Epithelial cell of proximal tubule (primary cell): ENCODE measurements at places on chromosomes 1 and 21.

- no peak for DNase-seq
Observed at GRCh38 chr21:45856906-45857305, 124.7 kb upstream of the COL6A1 start.

DNA sequence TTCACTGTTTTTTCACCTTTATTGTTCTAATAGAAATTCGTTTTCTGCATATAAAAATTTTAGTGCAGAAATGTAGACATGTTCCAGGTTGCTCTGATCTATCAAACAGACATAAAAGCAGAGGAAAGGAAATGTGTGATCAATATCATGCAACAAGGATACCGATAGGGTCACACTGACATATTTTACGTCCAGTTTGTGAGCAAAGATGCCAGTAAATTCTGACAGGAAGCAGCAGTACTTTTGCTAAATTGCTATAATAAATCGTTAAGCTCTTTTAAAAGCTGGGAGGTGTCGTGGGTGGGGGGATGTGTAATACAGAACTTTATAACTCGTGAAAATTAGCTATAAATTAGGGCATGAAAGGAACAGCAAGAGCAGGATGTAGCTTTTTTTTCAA lies 955.2 kb downstream of the BRINP3 start:
- no peak for DNase-seq

DNA sequence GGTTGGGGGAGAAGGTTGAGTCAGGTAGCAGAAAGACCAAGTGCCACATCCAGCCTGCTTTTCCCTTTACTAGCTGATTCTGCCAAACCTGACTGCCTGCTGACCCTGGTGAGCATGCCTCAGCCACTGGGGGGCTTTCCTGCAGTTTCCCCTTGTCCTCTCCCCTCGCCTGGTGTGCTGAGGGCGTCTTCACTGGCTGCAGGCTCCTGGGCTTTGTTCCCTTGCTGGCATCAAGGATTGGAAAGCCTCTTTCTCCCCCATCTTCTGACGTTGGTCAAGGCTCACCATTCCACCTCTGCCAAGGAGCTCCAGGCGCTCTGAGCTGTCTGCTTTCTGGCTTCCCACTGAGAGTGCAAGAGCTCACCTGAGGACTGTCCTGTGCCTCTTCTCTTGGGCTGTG lies 28.4 kb downstream of the MAN1C1 start:
- no peak for DNase-seq

- no peak for DNase-seq
Observed at GRCh38 chr1:41342774-41343355, 18.4 kb upstream of the FOXO6 start.

DNA sequence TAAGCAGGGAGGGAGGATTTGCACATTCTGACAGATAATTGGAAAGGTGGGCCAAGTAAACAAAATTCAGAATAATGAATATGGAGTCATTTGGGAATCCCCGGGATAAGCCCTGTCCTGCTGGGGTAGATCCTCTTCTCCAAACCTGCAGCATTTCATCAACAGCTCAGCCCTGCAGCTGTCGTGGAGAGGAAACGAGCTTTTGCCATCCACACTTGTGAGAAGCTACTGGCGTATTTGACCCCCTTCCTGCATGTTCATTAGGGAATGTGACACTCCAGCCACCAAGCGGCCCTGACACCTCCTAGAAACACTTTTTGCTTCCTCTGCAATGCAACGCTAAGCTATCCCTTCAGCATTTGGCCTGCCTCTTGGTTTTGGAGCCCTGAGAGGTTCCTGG lies 8.0 kb upstream of the LEFTY2 start:
- no peak for DNase-seq

GRCh38 chr1:244356376-244356775 lies 95.3 kb downstream of the ADSS2 start:
- no peak for DNase-seq

GRCh38 chr1:145995964-145996432 lies 381 bp downstream of the TXNIP start:
- no peak for DNase-seq
